NCI-H526 treated with DMSO at 0.1 percent for 48 hours (cell line): ENCODE measurements at places on chromosomes 6 and 20.

DNA sequence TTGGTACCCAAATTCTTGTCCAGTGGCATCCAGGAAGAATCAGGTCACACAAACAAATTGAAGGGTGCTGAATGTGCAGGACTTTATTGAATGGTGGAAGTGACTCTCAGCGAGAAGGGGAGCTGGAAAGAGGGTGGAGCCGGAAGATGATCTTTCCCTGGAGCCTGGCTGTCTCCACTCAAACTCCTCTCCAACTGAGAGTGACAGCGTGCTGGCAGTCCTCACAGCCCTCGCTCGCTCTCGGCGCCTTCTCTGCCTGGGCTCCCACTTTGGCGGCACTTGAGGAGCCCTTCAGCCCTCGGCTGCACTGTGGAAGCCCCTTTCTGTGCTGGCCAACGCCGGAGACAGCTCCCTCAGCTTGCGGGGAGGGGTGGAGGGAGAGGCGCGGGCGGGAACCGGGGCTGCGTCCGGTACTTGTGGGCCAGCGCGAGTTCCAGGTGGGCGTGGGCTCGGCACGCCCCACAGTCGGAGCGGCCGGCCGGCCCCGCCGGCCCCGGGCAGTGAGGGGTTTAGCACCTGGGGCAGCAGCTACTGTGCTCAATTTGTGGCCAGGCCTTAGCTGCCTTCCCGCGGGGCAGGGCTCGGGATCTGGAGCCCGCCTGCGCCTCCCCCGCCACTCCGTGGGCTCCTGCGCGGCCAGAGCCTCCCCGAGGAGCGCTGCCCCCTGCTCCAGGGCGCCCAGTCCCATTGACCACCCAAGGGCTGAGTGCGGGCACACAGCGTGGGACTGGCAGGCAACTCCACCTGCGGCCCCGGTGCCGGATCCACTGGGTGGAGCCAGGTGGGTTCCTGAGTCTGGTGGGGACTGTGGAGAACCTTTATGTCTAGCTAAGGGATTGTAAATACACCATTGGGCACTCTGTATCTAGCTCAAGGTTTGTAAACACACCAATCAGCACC lies 26.7 kb upstream of the MBOAT1 start:
- no peak for DNase-seq

DNA sequence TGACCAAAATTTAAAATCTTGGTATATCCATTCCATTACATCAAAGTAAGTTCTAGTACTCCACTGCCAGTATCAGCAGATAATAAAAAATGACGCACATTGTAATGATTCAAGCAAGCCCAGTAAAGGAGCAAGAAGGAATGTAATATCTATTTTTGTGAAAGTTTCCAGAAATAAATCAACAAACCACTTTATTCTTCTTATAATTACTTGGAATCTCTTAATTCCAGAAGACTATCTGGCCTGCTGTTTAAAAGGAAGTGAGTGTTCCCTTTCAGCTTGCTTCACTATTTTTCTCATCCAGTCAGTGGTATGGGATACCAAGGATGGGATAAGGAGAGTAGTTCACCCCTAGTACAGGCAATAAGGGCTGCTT lies 42.2 kb upstream of the DSE start:
- DNase-seq, result no peak

DNA sequence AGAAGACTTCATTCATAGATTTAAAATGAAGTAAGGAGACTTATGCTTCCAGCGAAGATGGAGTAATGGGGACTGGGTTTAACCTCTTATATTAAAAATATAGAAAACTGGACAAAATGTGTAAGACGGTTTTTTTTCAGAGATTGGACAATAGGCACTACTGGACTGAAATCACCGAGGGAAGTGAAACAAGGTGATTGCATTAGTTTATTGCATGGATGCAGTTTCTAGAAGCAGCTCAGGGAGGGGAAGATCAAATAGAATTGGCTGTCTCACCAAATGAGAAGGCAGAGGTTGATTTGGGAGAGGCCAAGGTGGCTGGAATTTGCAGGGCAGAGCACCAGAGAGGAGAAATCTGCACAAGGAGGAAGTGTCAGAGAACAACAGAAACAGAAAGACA lies 162.6 kb downstream of the DNAH8 start:
- DNase-seq, result no peak

- DNase-seq, result no peak
Measured at GRCh38 chr6:76774781-76775384, 688.4 kb downstream of the HTR1B start.
